H9 (cell line): ENCODE measurements at places on chromosomes 11 and 22. TPM values are rescaled to one million over a fixed set of nuclear protein-coding genes. Genes with fewer than 3 reads are reported as not detected.

Gene MYBPC3
- not detected in 2 replicates for total RNA-seq

Gene CCDC87
- 0.88 and 1.1 TPM in 2 replicates for total RNA-seq

Gene FLRT1
- total RNA-seq, result 0.24 and 0.31 TPM in 2 replicates

Gene IL10RA
- not detected in 2 replicates for total RNA-seq

Gene CARD18
- not detected in 2 replicates for total RNA-seq

Gene HPS4
- 24.4 and 26.2 TPM in 2 replicates for total RNA-seq

Gene INS
- total RNA-seq, result not detected in 2 replicates

Gene OR51B6
- total RNA-seq, result not detected in 2 replicates

Gene SLC6A5
- not detected in 2 replicates for total RNA-seq

Gene LUZP2
- 25.4 and 25.7 TPM in 2 replicates for total RNA-seq

Gene ST14
- total RNA-seq, result 22.4 and 22.9 TPM in 2 replicates

Gene XNDC1N
- 9.1 and 11.0 TPM in 2 replicates for total RNA-seq

Gene IGLL1
- not detected in 2 replicates for total RNA-seq

GRCh38 chr11:45173064-45173463, 26.6 kb downstream of the PRDM11 start:
- DNase-seq, result no peak

GRCh38 chr11:100619484-100619883, 67.6 kb upstream of the ARHGAP42 start:
- DNase-seq, result no peak

- DNase-seq, result no peak
These were observed 31.6 kb downstream of the IL10RA start for GRCh38 chr11:118017631-118018315.

DNA sequence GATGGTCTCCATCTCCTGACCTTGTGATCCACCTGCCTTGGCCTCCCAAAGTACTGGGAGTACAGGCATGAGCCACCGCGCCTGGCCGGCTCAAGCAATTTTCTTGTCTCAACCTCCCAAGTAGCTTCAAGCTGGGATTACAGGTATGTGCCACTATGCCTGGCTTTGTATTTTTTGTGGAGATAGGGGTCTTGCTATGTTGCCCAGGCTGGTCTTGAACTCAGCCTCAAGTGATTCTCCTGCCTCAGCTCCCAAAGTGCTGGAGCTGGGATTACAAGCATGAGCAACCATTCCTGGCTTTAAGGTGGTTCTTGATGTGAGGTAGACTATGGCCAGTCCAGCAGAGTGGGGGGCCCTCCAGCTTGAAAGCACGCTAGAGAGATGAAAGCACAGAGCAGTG, 7.6 kb downstream of the POLR2F start:
- DNase-seq, result no peak

DNA sequence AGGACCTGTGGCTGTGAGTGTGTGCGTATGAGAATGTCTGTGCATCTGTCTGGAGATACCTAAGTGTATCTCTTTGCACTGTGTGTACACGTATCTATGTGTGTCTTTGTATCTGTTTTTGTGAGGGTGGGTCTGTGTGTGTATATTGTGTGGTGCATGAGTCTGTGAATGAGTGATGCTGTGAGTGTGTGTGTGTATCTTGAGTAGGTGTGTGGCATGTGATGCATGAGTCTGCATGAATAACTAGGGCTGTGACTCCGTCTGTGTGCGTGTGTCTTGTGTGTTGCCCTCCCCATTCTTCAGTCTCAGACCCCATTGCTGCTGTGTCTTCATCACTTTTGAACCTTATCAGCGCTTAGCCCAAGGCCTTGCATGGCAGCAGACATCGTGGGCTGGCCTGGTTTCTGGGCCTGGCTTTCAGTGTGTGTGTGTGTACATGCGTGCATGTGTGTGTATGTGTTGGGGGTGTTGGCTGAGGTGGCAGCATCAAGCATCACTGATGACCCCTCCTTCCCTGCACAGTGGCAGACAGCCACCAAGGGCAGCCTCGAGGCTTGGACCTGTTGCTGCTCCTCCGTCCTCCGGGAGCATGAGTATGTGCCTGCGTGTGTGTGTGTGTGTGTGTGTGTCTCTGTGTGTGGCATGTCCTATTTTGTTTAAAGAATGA, 1.4 kb downstream of the SGSM1 start:
- no peak for DNase-seq

GRCh38 chr11:2041153-2041552, 43.5 kb upstream of the H19 start:
- DNase-seq, result no peak

GRCh38 chr11:122050021-122050690, 65.9 kb downstream of the BLID start:
- DNase-seq, result no peak

- no peak for DNase-seq
These were observed 437.3 kb upstream of the CADM1 start for GRCh38 chr11:115941481-115941993.

GRCh38 chr11:12090061-12090591, 20.3 kb upstream of the MICAL2 start:
- DNase-seq, result no peak

GRCh38 chr11:30553521-30554110, 32.5 kb downstream of the MPPED2 start:
- DNase-seq, result no peak

GRCh38 chr11:65366340-65366773, 11.8 kb downstream of the TIGD3 start:
- DNase-seq, result peak; percentile 61

GRCh38 chr11:118872403-118872821, 11.3 kb upstream of the CXCR5 start:
- no peak for DNase-seq
